ENCODE measurements at places on chromosomes 16 and 17.

DNA sequence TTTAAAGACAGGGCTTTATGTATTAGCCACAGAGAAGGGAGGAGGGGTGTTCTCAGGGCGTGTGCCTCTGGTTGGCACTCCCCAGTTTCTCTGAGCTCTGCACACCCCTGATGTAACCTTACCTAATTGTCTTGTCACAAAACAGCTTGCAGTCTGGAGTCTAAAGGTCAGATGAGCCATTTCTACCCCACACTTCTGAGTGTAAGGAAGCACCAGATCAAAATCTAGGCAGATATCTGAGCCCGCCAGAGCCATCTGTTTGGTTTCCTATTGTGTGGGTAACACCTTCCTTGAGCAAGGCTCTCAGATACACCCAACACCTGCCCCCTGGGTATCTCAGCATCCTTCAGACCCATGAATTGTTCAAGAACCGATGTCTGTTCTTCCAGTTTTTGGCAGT is 15.5 kb downstream of the CDH1 start:
- DNase-seq = no peak

DNA sequence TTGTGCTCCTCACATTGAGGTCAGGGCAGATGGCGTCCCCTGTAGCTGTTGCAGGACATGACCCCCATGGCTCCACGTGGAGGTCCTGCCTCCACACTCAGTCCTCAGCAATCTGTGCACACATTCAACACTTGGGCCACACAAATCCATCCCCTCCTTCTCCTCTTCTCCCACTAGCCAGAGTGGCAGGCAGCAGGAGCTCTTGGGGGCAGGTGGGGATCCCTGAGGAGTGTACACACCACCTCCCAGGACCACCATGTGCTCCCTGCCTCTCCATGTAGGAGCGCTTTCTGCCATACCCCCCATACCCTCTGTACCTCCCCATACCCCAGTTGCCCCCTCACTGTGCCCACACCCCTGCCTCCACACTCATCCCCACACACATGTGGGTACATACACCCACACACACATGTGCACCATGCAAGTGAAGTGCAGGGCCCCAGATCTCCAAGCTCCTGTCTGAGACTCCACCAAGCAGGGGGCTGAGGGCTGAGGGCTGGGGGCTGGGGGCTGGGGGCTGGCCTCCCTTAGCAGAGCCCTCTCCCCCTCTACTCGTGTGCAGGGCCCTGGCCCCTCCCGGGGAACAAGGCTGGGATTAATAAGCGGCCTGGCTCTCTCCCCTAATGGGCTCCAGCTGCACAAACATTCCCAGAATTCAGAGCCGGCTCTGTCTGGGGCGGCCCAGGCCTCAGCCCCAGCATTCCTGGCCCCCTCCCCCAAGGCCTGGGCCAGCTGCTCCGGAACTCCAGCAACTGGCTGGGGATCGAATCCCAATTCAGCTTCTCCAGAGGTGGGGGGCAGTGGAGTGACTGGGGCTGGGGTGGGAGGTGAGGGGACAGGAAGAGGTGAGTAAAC is 48.2 kb upstream of the MEIOC start:
- DNase-seq = peak; percentile 82

- no peak for DNase-seq
Measured at GRCh38 chr17:75168998-75169397, 13.8 kb downstream of the SUMO2 start.

- DNase-seq = peak; percentile 70
Measured at GRCh38 chr16:68790130-68790761, 53.1 kb upstream of the TANGO6 start.

GRCh38 chr16:88936008-88936555 is 40.9 kb downstream of the CBFA2T3 start:
- no peak for DNase-seq

DNA sequence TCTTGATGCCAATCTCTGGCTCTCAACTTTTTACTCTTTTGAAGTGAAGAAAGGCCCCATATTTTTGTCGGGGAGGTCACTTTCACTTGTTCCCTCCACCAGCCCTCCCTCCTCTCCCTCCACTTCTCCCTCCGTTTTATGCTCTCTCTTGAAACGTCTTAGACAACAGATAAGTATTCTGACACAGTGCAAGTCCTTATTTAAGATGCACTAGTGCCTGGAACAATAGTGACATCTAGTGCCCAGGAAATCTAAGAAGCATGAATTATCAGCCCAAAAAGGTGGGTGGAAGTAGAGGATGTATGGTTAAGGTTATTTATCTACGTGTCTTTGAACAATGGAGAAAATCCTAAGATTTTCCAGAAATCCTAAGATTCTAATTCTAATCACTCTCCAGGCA is 17.9 kb downstream of the PSME3IP1 start:
- DNase-seq = peak; percentile 56

DNA sequence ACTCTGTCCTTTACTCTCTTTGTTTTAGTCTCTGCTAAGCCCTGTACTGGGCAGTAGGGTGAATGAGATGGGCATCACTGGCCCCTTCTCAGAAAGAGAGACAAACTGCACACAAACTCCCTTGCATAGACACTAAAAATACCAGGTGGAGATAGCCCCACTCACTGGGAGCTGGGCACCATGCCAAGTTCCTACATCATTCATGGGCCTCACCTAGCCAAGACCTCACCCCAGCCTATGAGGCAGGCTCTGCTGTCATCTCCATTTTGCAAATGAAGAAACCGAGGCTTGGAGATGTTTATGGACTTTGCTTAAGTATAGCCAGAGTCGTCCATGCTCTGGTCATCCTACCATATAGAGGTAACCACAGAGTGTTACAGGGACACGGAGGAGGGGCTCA is 499.8 kb upstream of the CDH11 start:
- no peak for DNase-seq

GRCh38 chr16:48811478-48811877 is 201.5 kb upstream of the N4BP1 start:
- DNase-seq = no peak

GRCh38 chr17:413016-413350 is 60.4 kb upstream of the RPH3AL start:
- no peak for DNase-seq
